Left forelimb (tissue), 1 donor: ENCODE measurements at places on chromosomes 7 and 10.

- DNase-seq, result no peak
Measured at GRCh38 chr7:45165857-45166256, 8.3 kb downstream of the RAMP3 start.

- DNase-seq, result no peak
Measured at GRCh38 chr10:50536617-50537240, 87.0 kb downstream of the SGMS1 start.

DNA sequence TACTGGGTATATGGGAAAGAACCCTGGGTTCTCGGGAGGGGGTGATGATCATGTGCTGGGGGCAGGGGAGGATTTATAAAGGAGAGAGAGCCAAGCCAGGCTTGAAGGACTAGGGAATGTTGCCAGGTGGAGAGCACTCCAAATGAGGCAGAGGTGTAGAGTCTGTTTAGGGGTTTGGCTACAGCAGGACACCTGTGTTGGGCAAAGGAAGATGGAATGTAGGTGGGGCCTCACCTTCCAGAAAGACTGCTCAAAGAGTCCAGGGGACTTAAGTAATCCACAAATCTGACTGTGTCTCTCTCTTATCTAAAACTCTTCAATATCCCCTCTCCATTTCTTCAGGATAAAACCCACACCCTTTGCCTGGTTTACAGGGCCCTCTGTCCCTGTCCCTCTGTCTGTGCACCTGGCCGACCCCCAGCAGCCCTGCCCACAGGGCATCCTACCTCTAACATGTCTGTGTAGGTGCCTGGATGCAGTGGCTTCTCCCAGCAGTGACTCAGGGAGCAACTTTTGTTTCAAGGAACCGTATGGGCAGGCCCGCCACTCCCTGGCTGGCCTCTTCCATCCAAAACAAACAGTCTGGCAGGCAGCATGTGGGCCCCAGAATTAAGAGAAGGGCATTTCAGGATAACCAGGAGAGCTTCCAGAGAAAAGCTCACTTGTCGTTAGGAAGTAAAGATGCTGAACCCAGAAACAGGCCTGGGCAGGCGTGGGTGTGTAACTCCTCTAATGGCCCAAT lies 10.6 kb upstream of the PLEKHA1 start:
- DNase-seq, result no peak

DNA sequence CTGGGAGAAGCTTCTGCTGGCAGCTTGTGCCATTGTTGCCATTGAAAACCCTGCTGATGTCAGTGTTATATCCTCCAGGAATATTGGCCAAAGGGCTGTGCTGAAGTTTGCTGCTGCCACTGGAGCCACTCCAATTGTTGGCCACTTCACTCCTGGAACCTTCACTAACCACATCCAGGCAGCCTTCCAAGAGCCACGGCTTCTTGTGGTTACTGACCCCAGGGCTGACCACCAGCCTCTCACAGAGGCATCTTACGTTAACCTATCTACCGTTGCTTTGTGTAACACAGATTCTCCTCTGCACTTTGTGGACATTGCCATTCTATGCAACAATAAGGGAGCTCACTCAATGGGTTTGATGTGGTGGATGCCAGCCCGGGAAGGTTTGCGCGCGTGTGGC lies 220.7 kb downstream of the ADK start:
- DNase-seq, result no peak

DNA sequence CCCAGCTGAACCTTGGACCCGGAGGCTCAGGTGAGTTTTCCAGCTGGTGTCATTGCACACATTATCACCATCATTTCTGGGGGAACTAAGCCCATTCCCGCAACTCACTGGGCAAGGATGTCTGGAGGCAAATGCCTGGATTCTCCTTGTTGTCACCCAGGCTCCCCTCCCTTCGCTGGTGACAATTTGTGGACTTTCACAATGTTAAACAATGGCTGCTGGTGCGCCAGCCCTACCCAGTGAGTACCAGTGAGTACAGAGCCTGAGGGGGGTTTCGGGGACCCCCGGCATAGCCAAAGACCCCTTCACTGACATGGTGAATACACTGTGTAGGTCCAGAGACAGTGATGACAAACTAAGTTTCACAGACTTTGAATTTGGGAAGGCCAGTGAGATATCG lies 189.2 kb downstream of the ADARB2 start:
- DNase-seq, result no peak

GRCh38 chr10:43115881-43116595 lies 22.2 kb upstream of the CSGALNACT2 start:
- no peak for DNase-seq

DNA sequence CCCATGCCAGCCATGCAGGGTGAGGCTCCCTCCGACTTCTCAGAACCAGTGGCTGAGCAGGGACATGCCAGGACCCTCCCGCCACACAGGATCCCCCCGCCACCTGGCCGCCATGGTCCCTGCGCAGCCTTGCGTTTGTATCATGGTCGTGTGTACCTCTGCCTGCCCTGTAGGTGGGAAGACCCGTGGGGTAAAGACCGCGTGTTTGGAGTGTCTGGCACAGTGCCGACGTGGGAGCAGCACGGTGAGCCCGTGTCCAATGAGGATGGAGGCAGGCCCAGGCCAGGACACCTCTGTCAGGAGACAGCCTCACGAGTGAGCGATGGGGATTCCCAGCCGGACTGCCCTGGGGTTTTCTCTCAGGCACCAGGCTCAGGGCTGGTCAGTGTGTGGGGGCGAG lies 31.9 kb downstream of the NKX6-2 start:
- no peak for DNase-seq

- DNase-seq, result no peak
Measured at GRCh38 chr10:123754123-123754522, 88.0 kb downstream of the GPR26 start.

DNA sequence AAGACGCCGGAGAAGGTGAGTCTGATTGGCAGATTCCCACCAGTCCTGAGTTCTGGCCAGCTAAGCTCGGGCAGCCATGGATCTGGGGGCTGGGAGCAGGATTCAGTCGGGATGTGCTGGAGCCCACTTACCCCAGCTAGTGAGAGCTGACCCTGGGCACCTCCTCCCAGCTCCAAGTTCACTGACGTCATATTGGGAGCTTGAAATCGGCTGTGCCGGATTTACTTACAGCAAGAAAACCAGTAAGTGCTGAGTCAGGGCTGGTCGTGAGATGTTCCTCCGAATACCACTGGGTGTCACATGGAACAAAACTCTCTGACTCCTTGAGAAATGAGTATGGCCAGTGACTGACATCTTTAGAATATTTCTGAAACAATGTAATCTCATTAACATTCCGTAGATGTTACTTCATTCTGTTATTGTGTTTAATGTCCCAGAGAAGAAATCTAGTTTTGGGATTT lies 621.2 kb downstream of the SDK1 start:
- no peak for DNase-seq

- no peak for DNase-seq
Measured at GRCh38 chr10:5708356-5708755, 23.7 kb downstream of the TASOR2 start.

GRCh38 chr10:498760-499435 lies 190.6 kb downstream of the DIP2C start:
- no peak for DNase-seq

GRCh38 chr7:11236680-11237079 lies 263.0 kb downstream of the PHF14 start:
- no peak for DNase-seq

- DNase-seq, result no peak
Measured at GRCh38 chr10:73959484-73960243, 38.3 kb upstream of the VCL start.

GRCh38 chr10:73263693-73264347 lies 11.4 kb upstream of the MRPS16 start:
- DNase-seq, result no peak

DNA sequence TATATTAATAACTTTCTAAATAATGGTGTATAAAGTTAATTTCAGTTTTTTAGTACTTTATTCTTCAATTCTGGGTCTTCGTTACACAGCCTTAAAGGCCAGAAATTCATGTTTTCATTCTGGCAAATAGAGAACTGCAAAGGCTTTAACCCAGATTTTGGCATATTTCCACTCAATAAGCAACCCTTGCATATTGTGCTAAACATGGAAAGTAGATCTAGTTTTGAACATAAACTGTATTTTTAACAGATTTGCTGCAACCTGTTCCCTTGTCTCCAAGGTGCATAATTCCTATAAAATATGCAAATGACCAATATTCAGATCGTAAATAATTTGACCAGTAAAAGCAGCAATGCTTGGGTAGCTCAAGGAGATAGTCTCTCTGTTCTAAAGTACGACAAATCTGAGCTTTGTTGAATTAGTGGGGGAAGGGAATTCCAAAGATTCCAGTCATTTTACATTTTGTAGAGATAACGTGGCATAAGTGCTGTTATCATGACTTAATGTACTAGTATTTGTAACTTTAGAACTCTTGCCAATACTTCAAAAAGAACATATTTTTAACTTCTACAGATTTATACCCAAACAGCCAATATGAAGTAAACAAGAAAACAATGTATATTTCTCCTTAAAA lies 46.4 kb upstream of the RSBN1L start:
- DNase-seq, result no peak

DNA sequence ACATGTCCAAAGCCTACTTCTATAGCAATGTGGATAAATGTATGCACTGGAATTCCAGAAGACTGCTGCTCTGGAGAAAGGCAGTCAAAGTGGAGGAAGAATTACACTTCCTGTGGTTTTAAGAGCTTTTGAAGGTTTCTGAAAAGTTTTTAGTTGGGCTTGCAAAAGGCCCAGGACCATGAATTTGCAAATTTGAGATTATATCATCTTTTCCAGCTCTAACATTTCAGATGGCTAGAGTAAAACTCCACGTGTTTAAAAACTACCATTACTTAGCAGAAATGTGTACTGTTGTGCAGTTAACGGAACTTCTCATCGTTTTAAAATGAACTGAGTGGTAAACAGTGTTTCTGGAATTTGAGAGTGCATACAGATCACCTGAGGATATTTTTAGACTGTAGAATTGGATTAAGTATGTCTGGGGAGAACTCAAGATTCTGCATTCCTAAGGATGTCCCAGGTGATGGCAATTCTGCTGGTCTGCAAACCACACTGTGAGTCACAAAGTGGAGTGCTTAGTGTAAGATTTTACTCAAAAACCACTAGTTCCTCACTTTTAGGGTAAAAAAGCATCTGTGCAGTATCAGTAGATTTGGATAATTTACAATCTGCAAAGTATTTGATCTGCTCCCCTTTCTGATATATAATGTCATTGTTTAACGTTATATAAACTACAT lies 32.9 kb upstream of the CCDC71L start:
- DNase-seq, result no peak

DNA sequence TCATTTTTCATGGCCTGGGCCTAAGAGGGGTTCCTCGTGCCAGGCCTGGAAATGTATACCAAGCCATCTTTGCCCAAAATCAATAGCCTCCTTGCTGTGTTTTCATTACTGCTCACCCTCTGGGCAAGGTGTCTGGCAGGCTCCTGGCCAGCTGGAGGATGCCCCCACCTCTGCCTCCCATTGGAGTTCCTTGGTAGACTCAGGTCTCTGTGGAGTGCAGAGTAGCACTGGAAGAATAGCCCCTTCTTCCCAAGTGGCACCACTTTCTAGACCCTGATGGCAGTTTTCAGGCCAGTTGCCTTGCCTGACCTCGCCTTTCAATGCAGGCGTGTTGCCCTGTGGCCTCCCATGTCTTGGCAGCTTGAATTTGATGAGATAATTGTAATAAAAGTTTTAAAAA lies 55.7 kb upstream of the AQP1 start:
- DNase-seq, result no peak

DNA sequence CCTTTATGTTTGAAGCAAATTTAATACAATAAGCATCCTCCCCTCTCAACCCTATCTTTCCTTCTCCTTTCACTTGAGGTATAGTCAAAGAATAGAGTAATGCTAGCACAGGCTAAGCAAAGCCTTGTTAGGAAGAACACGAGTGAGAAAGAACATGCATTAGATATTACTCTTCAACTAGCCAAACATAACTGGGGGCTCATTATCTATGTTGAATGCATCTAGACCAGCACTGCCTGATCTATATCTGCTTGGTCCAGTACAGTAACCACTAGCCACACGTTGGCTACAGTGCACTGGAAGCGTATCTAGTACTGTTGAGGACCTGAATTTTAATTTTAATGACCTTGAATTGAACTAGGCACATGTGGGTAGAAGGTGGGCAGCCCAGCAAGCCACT lies 21.0 kb downstream of the SFMBT2 start:
- DNase-seq, result no peak

DNA sequence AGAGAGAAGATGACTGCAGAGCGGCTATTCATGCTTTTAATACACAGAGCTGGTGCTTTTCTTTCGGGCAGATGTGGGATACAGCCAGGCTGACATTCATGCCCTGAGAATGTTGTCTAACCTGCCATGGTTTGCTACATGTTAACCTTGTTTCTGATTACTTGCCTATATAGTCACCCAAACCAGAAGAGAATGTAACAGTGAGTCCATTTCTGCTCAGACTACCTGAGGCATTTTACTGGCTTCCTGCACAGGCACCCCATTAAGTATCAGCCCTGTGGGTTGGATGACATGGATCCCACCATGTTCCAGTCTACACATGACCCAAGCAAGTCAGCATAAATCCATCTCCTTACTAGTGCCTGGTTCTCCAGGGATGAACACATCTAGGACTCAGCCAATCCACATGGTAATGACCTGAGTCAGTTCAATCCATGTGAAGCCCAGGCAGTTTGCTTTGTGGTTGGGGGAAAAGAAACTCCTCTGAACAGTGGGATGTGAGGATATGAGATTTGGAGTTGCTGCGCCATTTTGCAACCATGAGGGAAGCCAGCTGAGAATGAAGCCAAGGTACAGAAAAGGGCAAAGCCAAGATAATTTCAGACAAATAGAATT lies 55.7 kb upstream of the MKX start:
- no peak for DNase-seq

DNA sequence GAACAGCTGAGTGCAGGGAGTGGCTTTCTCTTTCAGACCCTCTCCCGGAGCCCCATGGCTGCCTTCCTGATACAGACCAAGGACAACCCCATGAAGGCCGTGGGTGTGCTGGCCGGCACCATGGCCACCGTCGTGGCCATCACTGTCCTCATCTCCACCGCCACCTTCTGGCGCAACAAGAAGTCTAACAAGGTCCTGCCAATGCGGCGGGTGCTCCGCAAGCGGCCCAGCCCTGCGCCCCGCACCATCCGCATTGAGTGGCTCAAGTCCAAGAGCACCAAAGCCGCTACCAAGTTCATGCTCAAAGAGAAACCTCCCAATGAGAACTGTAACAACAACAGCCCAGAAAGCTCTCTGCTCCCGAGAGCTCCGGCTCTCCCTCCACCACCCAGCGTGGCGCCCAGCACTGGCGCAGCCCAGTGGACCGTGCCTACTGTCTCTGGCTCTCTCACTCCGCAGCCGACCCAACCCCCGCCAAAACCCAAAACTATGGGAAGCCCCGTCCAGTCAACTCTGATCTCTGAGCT lies 11.2 kb downstream of the LRIT2 start:
- peak; percentile 30 for DNase-seq

- DNase-seq, result no peak
Measured at GRCh38 chr10:31836569-31837406, 91.8 kb downstream of the ARHGAP12 start.

GRCh38 chr10:137031-137430 lies 1.8 kb downstream of the ZMYND11 start:
- DNase-seq, result no peak

- no peak for DNase-seq
Measured at GRCh38 chr10:74330646-74331045, 179.6 kb downstream of the ADK start.
